ENCODE measurements at places on chromosomes 6 and 20. TPM values are rescaled to one million over a fixed set of nuclear protein-coding genes. Genes with fewer than 3 reads are reported as not detected.

Gene FAM209B
- total RNA-seq, result not detected

Gene PABPC1L
- 1.1 TPM for total RNA-seq

- peak; percentile 84 for DNase-seq
Observed at GRCh38 chr6:26156850-26157250, 69.6 kb downstream of the HFE start.

DNA sequence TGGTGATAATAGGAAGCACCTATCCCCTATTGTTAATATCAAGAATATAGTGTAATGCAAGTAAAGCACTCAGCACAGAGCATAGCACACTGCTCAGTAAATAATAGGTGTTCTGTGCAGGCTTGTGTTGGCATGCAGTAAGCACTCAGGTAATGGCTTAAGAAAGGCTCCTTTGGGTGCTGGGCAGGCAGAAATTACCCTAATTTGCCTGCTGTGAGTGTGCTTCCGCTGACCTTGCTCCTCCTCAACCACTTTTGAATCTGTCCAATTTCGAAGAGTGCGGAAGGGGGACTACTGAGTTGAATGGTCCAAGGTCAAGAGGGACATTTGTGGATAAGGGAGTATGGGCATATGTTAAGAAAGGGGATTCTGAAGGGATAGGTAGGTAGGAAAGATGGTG is 15.4 kb downstream of the SRSF3 start:
- DNase-seq, result peak; percentile 30

Gene C20orf202
- not detected for total RNA-seq

DNA sequence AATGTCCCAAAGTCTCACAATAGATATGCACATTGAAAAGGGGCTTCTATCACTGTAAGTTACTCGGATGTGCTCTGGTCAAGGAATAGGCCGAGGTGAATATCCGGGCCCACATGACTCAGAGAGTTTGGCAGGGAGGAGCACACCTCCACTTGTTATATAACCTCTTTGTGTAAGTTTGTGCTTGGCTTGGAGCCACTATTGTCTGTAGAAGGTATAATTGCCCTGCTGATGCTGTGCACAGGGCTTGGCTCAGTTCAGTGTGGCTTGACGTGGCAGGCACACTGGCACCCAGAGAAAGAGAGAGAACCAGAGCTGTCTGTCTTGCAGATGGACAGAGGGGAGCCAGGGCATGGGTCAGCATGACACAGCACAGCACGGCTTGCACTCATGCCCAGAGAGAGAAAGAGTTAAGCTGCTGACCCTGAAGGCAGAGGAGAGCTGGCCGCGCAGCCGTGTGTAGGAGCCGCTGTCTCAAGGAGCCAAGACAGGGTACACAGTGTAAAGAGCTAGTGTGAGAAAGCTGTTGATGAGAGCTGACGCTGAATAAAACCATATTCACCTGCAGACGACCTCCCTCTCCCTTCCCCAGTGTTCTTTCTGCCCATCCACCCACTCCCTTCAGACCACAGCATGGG is 482.5 kb downstream of the C6orf118 start:
- no peak for DNase-seq
